ENCODE measurements at places on chromosomes 2 and 18.

DNA sequence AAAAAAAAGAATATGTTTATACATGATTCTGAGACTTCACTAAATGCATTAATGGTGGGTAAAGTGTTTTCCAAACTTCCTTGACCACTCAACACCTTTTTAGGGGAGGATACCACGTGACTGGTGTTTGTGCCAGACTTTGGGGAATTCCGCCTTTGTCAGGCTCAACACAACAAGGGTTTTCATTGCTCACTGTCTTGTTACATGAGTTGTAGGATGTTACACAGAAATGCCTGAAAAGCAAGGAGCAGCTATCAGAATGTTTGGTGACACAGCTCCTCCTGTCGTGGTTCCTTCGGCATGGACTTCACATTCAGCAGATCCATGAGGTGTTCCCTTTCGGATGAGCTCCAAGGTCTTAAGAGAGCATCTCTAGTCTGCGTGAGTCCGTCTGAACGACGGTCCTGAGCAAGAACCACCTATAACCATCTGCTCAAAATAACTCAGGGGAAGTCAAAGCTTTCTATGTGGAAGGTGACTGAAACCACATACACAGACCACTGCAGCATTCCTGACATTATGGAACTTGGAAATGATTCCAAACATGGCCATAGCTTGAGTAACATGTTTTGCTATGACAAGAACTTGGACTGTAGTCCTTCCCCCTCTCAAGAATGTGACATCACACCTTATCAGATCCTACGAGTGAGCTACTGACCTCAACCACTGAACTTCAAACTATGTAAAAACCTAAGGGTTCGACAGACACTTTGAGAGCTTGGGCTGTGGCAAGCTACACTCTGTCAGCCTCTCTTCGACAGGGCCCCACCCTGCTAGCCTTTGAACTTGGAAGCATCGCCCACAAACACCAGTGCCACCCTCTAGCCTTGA is 57.5 kb downstream of the MCFD2 start:
- no peak for DNase-seq

DNA sequence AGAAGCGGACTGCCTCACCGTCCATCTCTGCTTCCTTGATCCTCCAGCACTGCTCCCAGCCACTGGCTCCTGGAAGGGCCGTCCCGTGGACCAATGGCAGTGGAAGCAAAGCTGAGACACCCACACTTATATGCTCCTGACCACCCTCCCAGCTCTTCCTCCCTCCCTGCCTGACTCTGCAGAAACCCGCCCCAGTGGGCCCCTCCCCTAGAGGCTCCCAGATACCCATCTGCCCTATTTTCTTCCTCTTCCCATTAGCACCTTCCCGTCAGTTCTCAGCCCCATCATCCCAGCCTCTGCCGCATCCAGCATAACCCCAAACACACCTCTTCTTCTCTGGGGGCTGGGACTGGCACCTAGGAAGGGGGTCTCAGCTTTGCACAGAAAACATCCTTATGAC is at the start of gene CLEC4F:
Gene CLEC4F, minus strand, starts transcription at position 101 of the 400 bp plus-strand sequence. Its CDS starts 76 bp downstream, at position 25.
- no peak for DNase-seq

GRCh38 chr2:216866515-216867095 is 6.7 kb upstream of the TNP1 start:
- DNase-seq, result no peak

DNA sequence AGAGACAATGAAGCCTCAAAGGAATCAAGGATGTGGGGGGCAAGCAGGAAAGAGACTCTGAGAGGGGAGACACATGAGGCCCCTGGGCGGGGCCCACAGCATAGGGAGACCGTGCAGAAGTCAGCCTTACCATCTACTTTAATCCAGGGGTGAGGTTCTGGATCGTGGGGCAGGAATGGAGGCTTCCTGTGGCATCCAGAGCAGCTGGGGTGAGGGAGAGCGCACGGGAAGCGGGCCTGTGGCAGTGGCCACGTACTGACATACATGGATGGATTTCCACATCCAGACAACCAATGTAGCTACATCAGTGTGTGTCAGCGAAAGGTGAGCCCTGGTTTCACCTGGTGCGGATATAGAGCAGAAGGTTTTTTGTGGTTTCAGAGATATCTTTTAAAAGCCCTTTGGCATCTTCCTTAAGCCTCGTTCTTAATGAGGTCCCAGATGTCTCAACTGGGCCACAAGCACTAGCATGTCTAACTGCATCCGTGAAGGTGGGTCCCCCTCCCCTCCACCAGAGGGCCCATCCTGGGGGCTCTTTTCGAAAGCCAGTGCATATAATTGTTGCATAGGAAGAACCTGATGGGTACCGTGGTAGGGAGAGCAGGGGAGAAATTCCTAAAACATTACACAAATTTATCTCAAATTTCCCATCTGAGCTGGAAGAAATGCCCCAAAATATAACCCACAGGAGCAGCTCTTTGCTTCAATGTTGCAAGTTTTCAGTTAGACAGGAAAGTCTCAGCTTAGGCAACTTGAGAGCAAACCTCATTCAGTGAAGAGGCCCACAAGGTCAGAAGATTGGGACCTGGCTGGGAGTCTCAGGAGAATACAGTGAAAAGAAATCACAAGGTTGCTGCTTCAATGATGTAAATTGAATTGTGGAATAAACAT is 90.9 kb downstream of the SP3 start:
- no peak for DNase-seq

GRCh38 chr2:53210538-53210937 is 557.1 kb upstream of the CHAC2 start:
- DNase-seq, result no peak

DNA sequence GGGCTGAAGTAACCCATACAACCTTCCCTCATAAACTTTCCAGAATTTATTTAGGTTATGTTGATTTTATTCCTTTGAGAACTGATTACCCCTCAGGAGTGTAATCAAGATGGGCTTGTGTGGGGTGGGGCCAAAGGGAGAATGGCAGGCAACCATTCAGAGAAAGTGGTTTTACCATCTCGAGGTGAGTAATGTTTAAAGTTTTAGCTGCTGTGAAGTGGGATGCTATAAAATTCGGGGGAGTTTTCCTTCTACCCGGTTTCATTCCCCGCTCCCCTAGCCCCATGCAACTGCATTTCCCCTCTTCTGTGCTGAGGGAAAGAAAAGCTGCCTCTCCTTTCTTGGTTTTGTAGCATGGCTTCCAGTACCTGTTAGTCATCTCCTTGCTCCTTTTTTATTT is 34.7 kb downstream of the MAP4K4 start:
- no peak for DNase-seq

DNA sequence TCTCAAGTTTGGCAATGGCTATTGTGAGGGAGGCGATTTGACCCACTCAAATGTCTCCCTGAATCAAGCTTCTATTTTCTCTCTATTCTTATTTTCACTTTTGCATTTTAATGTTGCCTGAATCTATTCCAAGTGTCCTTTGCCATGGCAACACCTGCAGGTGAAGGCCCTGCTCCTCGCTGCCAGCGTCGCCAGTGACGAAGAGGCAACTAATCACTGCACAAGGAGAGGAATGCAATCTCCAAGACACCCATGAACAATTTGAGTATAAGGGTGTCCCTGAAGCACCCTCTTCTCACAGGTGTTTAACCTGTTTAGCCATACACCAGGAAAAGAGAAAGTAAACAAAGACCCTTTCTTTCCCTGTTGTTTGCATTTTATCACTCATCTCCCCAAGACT is 165.6 kb upstream of the VRK2 start:
- DNase-seq, result no peak

DNA sequence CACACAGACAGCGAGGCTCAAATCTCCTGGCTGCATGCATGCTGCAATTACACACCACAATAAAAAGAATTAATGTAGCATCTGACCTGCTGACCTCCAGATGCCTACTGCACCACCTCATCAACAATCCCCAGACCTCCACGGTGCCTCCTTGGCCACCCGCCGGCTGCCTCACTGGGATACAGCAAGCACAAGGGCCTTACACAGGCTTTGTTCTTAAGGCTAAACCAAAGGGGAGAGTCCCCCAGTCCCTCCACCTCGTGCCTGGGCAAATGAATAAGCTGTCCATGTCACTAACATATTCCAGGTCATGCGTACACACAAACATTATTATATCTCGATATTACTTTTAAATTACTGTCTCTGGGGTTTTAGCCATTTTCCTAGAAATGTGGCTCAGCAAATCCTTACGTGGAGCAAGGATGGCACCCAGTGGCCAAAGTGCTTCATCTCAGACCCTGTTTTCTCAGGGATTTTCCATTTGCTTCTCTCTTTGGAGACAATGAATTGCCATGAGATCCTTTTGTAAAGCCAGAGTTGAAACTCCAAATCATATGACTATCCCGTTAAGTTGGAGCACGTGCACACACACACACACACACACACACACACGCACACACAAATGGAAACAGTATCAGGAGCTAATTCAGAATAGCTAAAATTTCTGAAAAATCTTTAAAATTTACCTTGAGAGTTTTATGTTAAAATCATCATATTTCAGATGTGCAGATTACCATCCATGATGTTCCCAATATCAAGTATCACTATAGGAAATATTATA is 313.8 kb downstream of the PDE11A start:
- DNase-seq, result no peak

- no peak for DNase-seq
Observed at GRCh38 chr2:231260442-231261208, 62.2 kb downstream of the ARMC9 start.

- DNase-seq, result no peak
Observed at GRCh38 chr2:138708682-138709241, 71.4 kb downstream of the NXPH2 start.

GRCh38 chr2:45823723-45824206 is 172.3 kb downstream of the PRKCE start:
- DNase-seq, result no peak

DNA sequence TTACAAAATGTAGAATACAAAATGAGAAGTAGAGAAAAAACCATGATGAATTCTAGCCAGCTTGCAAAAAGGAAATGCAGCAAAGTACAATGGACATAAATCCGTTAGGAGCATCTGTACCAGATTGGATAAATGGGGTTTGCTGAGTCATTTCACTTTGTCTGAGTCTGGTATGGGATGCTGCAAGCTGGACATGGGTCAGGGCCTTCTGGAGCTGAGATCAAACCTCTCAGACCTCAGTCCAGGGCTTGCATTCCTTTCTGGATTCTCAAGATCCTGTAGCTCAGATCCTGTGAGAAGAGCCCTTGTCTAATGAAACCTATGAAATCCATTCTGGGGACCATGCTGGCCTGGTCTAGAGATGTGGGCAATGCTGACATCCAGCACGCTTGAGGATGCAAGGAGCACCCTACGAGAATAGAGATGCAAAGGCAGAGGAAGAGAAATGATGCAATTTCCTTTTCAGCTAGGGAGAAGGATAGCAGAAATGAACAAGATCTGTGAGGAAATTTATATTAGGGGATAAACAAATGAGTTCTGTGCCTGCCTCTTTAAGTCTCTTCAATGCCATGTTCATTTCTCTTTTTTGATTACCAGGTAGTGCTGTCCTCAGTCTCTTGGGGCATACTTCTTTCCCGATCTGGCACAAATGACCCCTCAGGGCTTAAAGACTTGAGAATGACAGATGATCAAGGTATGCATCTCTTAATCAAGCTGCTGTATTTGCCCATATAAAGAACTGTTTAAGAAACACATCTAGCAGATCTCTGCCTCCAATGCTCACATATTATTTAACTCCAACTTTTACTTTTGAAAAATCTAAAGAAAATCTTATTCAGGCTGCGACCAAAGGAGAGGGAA is 230.4 kb downstream of the MEIS1 start:
- DNase-seq, result no peak

GRCh38 chr2:221555494-221555846 is 16.6 kb downstream of the EPHA4 start:
- no peak for DNase-seq

DNA sequence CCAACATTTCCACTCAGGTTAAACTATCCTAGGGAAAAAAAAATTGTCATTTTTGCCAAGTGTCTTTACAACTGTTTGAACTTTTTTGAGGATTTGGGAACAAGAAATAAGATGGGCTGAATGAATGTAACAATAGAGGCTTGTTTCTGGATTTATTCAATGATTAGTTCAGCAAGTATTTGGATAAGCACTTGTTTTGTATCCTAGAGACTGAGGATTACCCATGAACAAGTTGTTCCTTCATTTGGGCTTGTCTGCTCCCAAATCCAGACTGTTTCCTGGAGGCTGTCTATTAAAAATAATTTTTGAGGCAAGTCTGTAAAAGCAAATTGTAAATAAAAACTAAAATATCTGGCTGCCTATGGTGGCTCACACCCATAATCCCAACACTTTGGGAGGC is 62.0 kb upstream of the CSRNP3 start:
- DNase-seq, result no peak

- DNase-seq, result no peak
Observed at GRCh38 chr2:132437852-132438669, 21.5 kb downstream of the GPR39 start.

GRCh38 chr18:50862401-50862800 is 16.5 kb upstream of the ME2 start:
- DNase-seq, result no peak

GRCh38 chr2:241219030-241219382 is 30.5 kb downstream of the ANO7 start:
- no peak for DNase-seq

DNA sequence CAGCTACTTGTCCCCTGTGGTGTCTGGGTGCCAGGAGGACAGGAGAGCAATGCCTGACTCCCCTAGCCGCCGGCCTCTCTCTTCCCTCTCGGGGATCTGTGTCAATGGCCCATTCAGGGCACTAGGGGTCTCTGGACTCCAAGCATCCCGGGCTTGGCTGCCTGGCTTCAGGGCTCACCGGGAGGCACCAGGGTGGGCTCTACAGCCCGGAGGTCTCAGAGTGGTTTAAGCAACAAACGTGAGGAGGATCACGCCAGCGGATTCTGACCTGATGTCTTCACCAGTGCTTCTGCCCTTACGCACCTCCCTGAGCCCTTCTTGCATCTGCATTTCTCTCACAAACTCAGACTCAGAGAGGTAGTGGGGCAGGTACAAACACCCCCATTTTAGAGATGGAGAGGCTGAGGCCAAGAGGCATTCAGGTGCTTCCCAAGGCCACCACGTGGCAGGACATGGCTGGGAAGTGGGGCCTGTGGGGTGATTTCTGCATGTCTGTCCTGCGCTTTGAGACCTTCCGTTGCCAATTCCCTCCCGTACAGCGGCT is 243.0 kb downstream of the CELF4 start:
- DNase-seq, result no peak

GRCh38 chr18:27921392-27921791 is 255.5 kb downstream of the CDH2 start:
- no peak for DNase-seq

- no peak for DNase-seq
Observed at GRCh38 chr18:49754866-49755265, 58.5 kb downstream of the ACAA2 start.
